Left renal pelvis (tissue), 4 donors: ENCODE measurements at places on chromosomes 5 and 9. TPM values are rescaled to one million over a fixed set of nuclear protein-coding genes. Genes with fewer than 3 reads are reported as not detected.

Gene PRR16
- 7.4 TPM for polyA plus RNA-seq

Gene LECT2
- polyA plus RNA-seq = 1.6 TPM

Gene PCDHGB3
- 2.3 TPM for polyA plus RNA-seq

Gene DND1
- polyA plus RNA-seq = 0.24 TPM

Gene CDC25C
- 8.0 TPM for polyA plus RNA-seq

Gene GARIN3
- polyA plus RNA-seq = not detected

Gene PCDHA1
- polyA plus RNA-seq = 0.06 TPM

Gene PCDHB8
- polyA plus RNA-seq = 3.4 TPM

Gene CCL27
- 0.86 TPM for polyA plus RNA-seq

Gene FOXD4L4
- 0.27 TPM for polyA plus RNA-seq

Gene TERT
- 0.05 TPM for polyA plus RNA-seq

Gene CBY3
- polyA plus RNA-seq = 0.26 TPM

Gene GRXCR2
- not detected for polyA plus RNA-seq

Gene GGTA1
- polyA plus RNA-seq = 5.6 TPM

Gene LCN10
- 0.18 TPM for polyA plus RNA-seq

Gene ANGPTL2
- polyA plus RNA-seq = 72.4 TPM

Gene MEF2C
- polyA plus RNA-seq = 41.4 TPM

Gene NINJ1
- polyA plus RNA-seq = 37.3 TPM

Gene ENHO
- 1.8 TPM for polyA plus RNA-seq

Gene FCN1
- 2.7 TPM for polyA plus RNA-seq

Gene PFN3
- not detected for polyA plus RNA-seq

Gene SERF1A
- polyA plus RNA-seq = 15.6 TPM

Gene CNOT8
- polyA plus RNA-seq = 82.9 TPM

Gene INSL4
- polyA plus RNA-seq = not detected

Gene HAUS6
- polyA plus RNA-seq = 21.1 TPM

Gene GPX8
- 93.8 TPM for polyA plus RNA-seq

Gene RALGDS
- polyA plus RNA-seq = 28.5 TPM

Gene MED10
- polyA plus RNA-seq = 39.4 TPM

Gene TSSK1B
- polyA plus RNA-seq = not detected

Gene STPG3
- polyA plus RNA-seq = 4.8 TPM

Gene ABO
- polyA plus RNA-seq = 19.7 TPM

Gene HSPB3
- polyA plus RNA-seq = not detected

Gene GZMA
- polyA plus RNA-seq = 0.67 TPM

Gene RBM22
- 84.5 TPM for polyA plus RNA-seq

Gene ELOVL7
- 17.0 TPM for polyA plus RNA-seq

Gene RECK
- 26.6 TPM for polyA plus RNA-seq

Gene ANKRD34B
- 0.49 TPM for polyA plus RNA-seq

Gene KCNV2
- 0.13 TPM for polyA plus RNA-seq

Gene GDA
- polyA plus RNA-seq = 1.1 TPM
